ENCODE measurements at places on chromosomes 5 and 9. TPM values are rescaled to one million over a fixed set of nuclear protein-coding genes. Genes with fewer than 3 reads are reported as not detected.

HRCT1 gene
- total RNA-seq, result not detected

GRCh38 chr5:65382582-65382981 lies 99.1 kb downstream of the ADAMTS6 start:
- DNase-seq, result no peak

DNA sequence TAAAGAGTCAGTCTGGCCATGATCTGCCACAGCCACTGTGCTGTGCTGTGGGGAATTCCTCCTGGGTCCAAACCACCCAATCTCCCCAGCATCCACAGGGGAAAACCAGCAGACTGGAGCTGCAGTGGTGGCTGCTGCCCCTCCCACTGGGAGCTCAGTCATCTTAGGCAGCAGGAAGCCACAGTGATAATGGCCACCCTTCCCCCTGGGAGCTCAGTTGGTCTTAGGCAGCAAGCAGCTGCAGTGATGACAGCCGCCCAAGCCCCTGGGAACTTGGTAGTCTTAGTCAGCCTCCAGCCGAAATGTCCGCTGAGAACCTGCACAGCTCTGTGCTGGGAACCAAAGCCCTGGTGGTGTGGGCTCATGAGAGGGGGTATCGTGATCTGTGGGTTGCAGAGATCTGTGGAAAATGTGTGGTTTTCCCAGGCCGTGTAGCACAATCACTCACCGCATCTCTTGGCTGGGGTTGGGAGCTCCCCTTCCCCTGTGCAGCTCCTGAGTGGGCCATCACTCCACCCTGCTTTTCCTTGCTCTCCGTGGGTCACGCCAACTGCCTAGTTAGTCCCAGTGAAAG lies 38.4 kb upstream of the SMIM15 start:
- no peak for DNase-seq

DNA sequence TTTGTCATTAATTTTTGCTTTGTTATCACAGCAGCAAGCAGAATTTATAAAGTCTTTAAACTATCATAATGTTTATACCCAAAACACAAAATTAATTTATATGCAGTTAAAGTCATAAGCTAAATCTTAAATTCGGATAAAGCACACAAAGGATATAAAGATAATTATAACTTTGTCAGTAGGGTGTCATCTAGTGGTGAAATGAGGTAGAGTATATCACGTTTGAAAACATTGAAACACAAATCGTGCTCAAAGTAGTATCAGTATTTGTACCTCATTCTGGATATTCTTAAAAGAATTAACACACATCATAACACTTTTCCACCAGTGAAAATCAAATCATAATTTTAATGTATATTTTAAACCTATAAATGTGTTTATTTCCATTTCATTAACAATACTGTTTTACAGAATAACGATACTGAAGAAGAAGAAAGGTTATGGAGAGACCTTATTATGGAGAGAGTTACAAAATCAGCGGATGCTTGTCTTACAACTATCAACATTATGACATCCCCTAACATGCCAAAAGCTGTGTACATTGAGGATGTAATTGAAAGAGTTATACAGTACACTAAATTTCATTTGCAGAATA lies 129.5 kb downstream of the NIPBL start:
- DNase-seq, result peak; percentile 49

DNA sequence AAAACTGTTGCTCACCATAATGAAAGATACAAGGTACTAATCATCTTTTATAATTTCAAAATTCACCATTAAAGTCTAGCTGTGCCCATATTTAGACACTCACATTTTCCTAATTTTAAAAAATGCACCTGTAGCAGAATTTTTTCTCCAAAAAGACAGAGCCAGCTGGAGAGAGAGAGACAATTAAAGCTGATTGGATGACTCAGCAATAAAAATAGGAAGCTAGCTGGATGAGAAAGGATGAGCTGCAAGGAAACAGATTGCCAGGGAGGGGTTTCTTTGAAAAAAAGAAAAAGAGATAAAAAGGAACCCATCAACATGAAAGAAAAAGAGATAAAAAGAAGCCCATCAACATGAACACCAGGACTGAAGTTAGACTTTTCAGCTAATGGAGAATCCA lies 73.8 kb downstream of the HCN1 start:
- no peak for DNase-seq

Data from tongue (tissue), 3 donors.